ENCODE measurements at places on chromosomes 1 and 21.

DNA sequence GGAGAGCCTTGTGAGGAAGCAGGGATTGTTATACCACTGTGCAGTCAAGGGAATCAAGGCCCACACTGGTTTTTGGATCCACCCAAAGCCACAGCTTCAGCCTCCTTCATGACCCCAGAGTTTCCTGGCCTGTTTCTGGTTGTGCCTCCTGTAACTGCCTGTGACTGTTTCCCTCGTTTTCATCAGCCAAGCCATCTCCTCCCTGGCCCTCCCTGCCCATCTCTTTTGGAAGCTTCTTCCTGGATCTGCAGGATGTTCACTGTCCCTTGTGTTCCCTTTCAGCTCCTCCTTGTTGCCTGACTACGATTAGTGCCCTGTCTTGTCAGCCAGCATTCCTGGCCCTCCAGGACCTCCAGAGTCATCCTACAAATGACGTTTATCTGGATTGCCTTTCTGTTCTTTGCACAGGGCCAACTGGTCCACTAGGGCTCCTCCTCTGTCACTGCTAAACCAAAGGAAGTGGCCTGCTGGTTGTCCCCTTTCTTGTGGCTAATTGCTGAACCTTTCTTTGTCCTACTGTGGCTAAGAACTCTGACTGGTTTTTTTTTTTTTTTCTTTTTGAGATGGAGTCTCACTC lies 17.9 kb downstream of the SFT2D2 start:
- DNase-seq = no peak

GRCh38 chr1:247487057-247487456 lies 29.2 kb upstream of the OR2B11 start:
- peak; percentile 9 for DNase-seq

DNA sequence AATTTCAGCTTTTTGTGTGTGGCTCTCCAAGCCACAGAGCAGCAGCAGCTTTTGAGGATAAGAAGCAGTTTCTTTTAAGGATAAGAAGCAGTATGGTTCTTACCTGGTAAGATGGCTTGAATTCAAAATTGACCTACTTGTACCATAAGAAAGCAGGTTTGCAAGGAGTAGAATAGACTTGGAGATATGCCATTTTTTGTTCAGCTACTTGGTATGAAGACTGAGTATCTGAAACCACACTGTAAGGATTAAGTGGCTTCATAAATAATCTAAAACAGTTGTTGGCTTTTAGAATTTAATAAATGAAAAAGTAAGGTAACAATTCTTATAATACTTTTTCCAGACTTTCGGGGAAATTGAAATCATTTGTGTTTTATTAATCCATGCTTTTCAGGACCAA lies 74.2 kb downstream of the ATF6 start:
- no peak for DNase-seq

DNA sequence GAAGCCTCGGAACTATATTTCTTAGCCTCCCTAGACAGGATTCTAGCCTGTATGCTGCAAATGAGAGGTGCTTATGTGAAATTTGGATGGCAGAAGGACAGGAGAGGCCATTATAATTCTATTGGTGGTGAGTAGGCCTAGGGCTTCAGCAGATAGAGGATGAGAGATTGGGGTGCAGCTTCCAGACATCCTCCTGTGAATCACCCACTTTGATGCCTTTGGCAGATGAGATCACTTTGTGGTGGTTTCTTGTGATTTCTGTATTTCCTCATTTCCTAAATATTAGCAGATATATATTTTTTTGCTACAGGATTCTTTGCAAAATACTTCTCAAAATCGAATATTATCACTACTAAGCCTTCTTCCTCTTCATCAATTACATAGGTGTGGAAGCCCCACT lies 37.3 kb downstream of the MFSD2A start:
- no peak for DNase-seq

DNA sequence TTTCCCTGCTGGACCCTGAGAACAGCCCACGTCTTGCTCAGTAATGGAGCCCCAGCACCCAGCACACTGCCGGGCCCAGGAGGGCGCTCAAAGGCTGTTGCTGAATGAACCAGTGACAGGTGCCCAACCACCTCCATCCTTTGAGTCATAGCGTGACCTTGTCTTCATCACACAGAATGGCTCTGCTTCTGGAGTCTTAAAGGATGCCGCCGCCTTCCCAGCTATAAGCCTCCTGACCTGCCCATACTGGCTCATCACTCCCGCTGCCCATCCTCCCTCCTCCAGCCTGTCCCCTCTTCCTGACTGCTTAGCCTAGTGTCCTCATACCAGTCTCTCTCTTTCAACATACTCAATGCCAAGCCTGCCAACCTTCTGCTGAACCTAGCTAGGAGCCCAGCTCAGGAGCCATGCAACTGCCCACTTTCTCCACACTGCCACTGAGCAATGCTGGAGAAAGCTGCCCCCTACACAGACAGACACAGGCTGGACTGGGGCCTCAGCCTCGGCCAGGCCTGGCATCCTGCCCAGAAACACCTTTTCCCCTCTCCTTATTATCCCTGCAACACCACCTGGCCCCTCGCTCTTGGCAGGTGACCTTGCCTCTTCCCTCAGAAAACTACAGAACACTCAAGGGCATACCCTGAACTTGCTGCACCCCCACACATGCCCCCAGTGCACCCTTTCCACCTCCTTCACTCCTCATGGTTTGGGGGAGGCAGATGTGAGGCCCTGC lies 14.1 kb downstream of the TTC39A start:
- DNase-seq = no peak

- DNase-seq = no peak
Observed at GRCh38 chr1:7871136-7871535, 18.3 kb upstream of the UTS2 start.

GRCh38 chr1:99994496-99994895 lies 24.7 kb downstream of the SLC35A3 start:
- DNase-seq = no peak

- DNase-seq = no peak
Observed at GRCh38 chr1:165109013-165109412, 247.5 kb downstream of the LMX1A start.

- peak; percentile 75 for DNase-seq
Observed at GRCh38 chr1:27522432-27523336, 32.7 kb upstream of the WASF2 start.

DNA sequence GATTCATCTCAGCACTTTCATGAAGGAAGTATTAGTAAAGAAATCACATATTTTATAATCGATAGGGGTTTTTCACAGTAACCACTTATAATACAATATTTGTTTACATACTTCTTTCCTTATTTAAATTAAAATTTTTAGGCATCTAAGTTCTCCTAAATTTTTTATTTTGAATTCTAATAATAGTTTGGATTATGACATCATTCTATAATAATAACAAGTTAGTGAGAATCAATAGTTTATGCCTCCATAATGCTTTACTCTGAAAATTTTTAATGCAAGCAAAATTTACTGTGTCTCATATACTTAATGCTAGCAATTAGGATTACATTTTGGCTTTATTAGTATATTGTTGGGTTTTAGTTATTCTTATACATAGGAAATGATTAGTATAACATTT lies 252.2 kb downstream of the ZP4 start:
- no peak for DNase-seq

GRCh38 chr1:80282536-80282935 lies 1276.0 kb upstream of the ADGRL4 start:
- no peak for DNase-seq

- DNase-seq = no peak
Observed at GRCh38 chr1:94865360-94865759, 45.2 kb downstream of the SLC44A3 start.

GRCh38 chr1:225657462-225657989 lies 4.6 kb upstream of the ENAH start:
- DNase-seq = no peak

GRCh38 chr21:33281096-33281652 lies 15.0 kb downstream of the IL10RB start:
- DNase-seq = no peak

- DNase-seq = no peak
Observed at GRCh38 chr1:21823206-21823979, 11.3 kb downstream of the LDLRAD2 start.

GRCh38 chr1:150995896-150996295 lies 10.8 kb downstream of the MINDY1 start:
- DNase-seq = no peak

- DNase-seq = peak; percentile 26
Observed at GRCh38 chr1:186183219-186183618, 191.8 kb downstream of the TPR start.

DNA sequence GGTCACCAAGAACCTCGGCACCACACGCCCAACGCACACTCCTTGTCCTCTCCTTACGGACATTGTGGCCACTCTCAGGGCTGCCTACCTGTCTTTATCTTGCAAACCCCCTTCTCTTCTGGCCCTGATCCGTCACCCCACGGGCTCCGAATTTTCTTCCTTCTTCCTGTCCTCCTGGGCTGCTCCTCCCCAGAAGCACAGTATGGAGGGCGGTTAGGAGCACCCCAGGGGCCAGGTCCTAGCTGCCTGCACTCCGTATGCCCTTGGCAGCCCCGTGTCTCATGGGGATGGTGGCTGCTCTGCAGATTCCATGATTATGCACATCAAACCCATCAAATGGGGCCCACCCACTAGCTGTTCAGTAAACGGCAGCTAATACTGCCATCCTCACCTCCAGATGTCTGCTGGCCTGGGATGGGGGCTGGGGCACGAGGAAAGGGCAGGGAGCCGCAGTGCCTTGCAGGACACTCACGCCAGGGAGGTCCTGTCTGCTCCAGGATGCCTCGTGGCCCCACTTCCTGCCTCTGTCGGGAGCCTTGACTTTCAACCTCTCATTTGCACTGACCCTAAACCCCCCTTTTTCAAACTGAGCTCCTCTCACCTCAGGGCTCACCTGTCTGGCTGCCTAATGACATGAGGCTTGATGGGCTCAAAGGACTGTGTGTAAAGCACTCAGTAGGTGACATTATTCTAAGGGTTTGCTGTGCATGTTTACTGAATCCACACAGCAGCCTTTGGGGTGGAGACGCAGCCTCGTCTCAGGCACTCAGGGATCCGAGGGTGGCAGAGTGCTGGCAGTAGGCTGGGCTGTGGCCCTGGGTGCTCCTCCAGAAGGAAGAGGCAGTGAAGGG lies 4.4 kb downstream of the TTC34 start:
- DNase-seq = no peak

DNA sequence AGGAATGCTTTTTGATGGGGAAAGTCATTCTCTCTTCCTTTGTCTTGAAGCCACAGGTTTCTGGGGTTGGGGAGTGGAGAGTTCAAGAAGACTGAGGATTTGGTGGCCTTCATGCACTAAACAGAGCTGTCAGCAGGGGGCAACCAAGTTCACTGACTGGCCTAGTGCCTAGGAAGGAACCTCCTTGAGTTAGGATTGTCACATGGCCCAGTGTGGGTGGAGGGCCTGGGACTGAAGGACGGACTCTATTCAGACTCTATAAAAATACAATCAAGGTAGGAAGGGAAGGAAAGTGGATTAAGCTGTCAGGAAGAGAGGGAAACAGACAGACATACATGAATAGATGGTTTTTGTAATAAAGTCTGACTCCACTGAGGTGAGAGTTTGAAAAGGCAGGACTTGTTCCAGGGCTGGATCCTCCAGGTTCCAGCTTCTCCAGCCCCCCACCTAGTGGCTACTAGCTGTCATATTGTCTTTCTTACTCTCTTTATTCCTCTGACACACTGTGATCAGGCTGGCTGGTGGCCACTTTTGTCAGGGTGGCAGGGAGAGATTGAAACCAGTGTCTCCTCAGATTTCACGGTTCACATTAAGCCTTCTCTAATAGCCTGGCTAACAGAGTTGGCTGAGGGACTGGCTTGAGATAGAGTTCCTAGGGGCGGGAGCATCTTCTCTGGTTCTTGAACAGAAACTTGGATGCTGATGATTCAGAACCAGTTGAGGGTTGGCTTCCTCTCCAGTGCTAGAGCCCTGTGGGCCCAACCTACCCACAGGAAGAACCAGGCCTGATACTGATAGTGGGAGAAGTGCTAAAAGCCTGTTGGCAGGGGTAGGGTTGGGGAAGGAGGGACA lies 4.1 kb upstream of the SH3BGRL3 start:
- DNase-seq = peak; percentile 84

DNA sequence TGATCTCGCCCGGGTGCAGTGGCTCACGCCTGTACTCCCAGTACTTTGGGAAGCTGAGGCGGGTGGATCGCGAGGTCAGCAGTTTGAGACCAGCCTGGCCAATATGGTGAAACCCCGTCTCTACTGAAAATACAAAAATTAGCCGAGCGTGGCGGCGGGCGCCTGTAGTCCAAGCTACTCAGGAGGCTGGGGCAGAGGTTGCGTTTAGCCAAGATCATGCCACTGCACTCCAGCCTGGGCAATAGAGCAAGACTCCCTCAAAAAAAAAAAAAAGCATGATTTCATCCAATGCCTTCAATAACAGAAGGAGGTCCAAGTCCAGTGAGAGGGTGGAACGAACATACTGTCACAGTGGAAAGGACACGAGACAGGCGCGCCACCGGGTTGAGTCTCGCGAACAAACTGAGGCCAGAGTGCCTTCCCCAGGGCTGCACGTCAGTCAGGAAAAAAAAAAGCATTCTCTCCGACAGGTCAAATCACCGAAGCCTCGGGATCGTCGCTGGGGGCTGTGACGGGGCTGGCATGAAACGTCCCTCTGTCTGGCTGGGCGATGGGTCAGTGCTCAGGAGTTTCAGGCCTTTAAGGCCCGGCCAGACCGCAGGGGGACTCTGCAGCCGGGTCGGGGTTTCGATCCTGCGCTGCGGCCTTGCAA lies 8.4 kb upstream of the CROCC start:
- no peak for DNase-seq
